Skeletal muscle tissue (tissue), 5 donors: ENCODE measurements at places on chromosomes 6 and 20. TPM values are rescaled to one million over a fixed set of nuclear protein-coding genes. Genes with fewer than 3 reads are reported as not detected.

Gene ZNF311
- 1.6 TPM for total RNA-seq

Gene OR2H1
- total RNA-seq = not detected

Gene RCAN2
- total RNA-seq = 1.6 TPM

Gene GNMT
- total RNA-seq = not detected

Gene HTR1E
- not detected for total RNA-seq

Gene SOX4
- 46.4 TPM for total RNA-seq

Gene SGK2
- 1.0 TPM for total RNA-seq

Gene BMP7
- total RNA-seq = 3.7 TPM

Gene HUS1B
- total RNA-seq = 1.0 TPM

Gene KIF25
- not detected for total RNA-seq

Gene OR12D3
- not detected for total RNA-seq

Gene RIPPLY2
- total RNA-seq = 1.6 TPM

Gene C20orf141
- not detected for total RNA-seq
